Fibroblast of skin of left biceps (primary cell): ENCODE measurements at places on chromosomes 7 and 10.

- no peak for DNase-seq
These were observed 100.5 kb downstream of the GTF2IRD1 start for GRCh38 chr7:74554178-74554577.

DNA sequence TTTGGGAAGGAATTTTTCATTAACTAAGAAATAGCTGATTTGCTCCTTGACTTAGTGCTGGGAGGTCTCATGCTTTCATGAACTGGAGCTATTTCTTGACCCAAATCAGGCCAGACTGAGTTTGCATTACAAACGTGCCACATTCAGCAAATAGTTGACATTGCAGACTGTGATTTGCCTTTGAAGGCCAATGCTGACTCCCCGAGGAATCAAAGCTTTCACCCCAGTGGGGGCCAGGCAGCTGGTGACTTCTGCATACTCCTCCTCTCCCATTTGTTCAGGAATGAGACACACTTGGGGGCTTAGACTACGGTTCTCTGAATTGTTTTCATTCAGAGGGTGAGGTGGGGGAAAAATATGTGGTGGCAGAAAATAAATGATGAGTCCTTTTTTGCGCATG, 111.0 kb upstream of the JAZF1 start:
- no peak for DNase-seq

DNA sequence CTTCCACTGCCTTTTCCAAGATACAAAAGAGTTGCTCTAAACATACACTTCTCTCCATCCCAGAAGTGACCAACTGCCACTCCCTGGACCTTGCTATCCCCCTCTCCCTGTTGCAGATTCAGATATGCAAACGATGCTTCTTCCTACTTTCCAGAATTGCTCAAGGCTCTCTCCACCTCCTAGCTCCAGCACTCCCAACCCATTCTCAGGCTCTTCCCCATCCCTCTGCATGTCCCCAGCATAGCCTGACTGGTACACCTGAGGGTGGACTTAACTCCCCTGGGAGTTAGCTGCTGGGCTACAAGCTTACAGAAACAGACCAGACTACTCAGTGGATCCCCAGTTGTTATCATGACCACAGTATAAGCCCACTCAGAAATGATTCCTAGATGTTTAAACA, 27.6 kb downstream of the MKRN1 start:
- DNase-seq = no peak

- DNase-seq = no peak
These were observed 105.1 kb downstream of the C10orf90 start for GRCh38 chr10:126565441-126565840.

GRCh38 chr10:27716521-27716920, 29.1 kb downstream of the MKX start:
- DNase-seq = peak; percentile 65

GRCh38 chr7:68866200-68866570, 732.1 kb upstream of the AUTS2 start:
- no peak for DNase-seq

DNA sequence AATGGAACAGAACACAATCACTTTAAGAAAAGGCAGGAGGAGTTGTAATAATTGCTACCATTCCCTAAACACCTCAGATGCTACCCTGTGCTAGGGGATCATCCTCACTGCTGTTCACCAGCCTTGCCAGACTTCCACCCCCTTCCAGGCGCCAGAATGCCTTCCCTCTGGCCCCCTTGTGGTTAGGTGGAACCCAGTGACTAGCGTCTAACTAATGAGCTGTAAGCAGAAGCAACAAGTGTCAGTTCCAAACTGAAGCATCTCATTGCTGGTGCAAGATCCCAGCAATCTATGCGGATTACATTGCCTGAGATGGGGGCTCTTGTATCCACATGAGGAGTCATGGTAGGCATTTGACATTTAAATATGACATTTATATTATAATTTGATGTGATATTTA, 86.6 kb downstream of the FRMD4A start:
- no peak for DNase-seq

DNA sequence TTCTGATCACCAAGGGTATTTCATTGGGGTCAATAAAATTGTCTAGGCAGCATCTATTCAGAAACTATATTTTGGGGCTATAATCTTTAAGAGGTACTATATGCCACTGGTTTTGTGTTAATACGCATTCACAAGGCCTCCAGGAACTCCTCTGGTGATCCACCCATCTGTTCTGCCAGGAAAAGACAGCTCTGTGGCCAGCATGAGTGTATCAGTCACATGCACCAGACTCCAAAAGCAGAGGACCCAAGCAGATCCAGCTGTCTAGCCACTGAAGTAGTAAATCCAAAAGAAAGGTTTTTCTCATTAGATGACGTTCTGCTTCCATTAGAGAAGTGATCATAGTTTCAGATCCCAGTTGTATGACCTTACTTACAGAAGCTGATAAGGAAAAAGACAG, 199.6 kb upstream of the CELF2 start:
- no peak for DNase-seq

DNA sequence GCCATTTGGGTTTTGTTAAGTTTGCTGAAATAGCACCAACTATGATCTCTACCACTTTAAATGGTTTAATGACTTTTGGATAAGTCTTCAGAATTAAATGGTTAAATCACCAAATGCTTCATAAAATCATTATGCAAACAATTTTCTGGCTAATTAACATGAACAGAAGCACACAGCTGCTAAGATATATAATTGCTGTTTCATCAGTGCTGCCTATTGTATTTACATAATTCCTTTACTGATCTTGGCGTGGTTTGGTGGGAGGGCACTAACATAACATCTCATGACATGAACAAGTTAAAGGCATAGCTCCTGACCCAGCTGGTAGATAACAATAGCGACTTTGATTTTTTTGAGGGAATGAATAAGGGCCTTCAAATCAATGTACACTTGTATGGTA, 94.1 kb downstream of the FZD1 start:
- no peak for DNase-seq

- no peak for DNase-seq
These were observed 133.4 kb downstream of the JCAD start for GRCh38 chr10:29925771-29926692.

DNA sequence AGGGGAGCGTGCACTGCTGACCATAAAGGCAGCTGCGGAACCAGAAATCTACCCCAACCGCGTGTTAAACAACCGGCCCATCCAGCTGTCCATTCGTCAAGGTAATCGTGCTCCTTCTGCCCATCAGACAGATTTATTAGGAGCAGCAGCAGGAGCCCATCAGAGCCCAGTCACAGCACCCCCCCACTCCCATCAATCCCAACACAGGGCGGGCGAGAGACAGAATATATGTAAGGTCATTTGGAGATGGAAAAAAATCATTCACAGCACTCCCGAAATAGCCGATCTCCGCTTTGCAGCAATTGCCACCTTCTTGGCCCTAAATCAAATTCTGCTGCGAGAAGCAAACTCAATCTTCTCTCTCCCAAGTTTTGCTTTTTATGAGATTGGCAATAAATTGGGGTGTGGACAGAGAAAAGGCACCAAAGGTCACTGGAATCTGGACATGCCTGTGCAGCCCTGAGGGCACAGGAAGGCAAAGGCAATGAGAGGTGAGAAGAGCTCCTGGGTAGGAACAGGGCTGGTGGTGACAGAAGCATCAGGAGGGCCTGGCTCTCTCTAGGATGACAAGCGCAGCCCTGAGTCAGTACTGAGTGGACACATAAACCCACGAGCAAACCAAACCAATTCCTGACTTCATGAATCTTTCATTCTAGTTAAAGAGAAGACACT, 145.0 kb upstream of the ZMIZ1 start:
- DNase-seq = no peak

GRCh38 chr10:5647507-5648240, 18.7 kb downstream of the ASB13 start:
- no peak for DNase-seq

GRCh38 chr7:51817694-51818225, 501.2 kb upstream of the COBL start:
- DNase-seq = no peak

GRCh38 chr7:131673576-131673975, 117.1 kb upstream of the PODXL start:
- no peak for DNase-seq

- DNase-seq = no peak
These were observed 98.0 kb downstream of the NPY start for GRCh38 chr7:24381894-24382505.

- DNase-seq = no peak
These were observed 48.4 kb downstream of the ZCCHC24 start for GRCh38 chr10:79397051-79397450.

DNA sequence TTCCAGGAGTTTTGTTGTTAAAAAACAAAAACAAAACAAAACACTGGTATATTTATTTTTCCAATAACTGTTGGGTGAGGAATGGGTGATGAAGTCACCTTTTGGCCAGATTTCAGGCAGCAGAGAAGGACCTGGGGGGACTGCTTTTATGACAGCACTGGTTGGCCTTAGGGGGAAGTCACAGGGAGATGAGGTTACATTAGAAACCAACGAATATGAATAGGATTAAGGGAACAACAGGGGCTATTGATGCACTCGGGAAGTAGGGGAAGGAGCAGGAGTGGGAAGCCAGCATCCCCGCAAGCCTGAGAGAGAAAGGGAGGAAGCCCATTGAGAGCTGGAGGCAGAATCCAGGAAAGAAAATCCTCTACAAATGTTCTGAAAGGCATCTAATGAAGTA, 958.4 kb downstream of the TYW1 start:
- no peak for DNase-seq

DNA sequence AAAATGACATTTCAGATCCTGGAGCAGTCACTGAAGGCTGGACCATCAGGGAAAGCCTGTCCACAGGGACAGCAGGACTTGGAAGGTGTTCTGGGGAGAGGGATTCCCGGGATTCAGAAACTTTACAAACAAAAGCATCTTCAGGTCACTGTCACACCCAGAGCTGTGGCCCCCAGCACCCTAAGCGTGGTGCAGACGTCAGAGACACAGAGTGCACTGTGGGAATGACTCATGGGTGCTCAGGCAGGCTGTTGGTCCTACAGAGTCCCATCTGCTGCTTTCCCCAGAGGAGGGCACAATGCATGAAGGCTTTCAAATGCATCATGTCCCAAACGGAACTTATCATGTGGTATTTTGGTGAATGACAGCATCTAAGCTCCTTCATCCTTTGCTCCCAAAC, 13.1 kb upstream of the LRMDA start:
- DNase-seq = no peak

DNA sequence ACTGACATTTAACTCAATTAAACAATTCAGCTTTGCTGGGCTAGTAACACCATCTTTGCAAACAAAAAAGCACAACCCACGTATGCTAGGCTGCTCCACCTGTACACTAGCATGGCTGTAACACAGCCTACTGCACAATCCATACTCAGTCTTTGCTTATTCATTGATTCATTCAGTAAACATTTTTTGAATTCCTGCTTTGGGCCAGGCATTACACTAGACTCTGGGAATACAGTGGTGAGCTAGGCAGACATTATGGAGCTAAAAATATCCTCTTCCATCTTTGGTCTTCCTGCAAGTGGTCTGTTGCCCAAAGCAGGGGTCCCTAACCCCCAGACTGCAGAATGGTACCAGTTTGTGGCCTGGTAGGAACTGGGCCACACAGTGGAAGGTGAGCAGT, 9.9 kb downstream of the CNNM1 start:
- no peak for DNase-seq

DNA sequence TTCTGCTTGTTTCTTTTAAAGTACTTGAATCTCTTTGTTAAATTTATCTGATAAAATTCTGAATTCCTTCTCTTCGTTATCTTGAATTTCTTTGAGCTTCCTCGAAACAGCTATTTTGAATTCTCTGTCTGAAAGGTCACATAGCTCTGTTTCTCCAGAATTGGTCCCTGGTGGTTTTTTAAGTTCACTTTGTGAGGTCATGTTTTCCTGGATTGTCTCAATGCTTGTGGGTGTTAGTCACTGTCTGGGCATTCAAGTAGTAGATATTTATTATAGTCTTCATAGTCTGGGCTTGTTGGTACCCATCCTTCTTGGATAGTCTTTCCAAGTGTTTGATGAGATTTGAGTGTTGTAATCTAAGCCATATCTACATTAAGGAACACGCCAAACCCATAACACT, 1060.6 kb downstream of the LRMDA start:
- peak; percentile 64 for DNase-seq

- DNase-seq = no peak
These were observed 117.0 kb downstream of the WNT2 start for GRCh38 chr7:117205873-117206272.

- DNase-seq = no peak
These were observed 71.9 kb downstream of the WIPF3 start for GRCh38 chr7:29878081-29878688.

GRCh38 chr10:36173364-36173763, 531.3 kb upstream of the FZD8 start:
- DNase-seq = no peak

DNA sequence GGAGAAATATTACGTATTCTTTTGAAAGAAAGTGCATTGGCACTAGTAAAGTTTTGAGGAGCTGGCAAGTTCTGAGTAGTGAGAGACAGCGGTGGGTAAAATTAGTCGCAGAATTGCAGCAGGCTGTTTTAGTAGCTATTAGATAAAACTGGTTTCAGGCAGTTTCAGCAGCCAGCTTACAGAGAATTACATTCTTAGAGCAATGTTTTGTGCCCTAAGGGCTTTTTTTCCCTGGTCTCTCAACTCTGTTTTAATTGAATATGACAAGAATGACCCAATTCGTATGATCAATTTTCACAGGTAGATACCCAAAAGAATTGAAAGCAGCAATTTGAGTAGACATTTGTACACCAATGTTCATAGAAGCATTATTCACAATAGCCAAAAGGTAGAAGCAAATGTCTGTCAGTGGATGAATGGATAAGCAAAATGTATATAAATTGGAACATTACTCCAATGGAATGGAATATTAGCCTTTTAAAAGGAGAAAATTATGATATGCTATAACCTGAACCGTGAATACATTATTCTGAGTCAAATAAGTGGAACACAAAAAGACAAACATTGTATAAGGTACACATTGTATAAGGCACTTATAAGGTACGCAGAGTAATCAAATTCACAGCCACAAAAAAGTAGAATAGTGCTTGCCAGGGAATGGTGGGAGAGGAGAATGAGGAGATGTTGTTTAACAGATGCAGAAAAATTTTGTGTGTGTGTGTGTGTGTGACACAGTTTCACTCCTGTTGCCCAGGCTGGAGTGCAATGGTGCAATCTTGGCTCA, 5.2 kb upstream of the KBTBD2 start:
- DNase-seq = no peak

GRCh38 chr10:687583-688311, 1.7 kb downstream of the DIP2C start:
- DNase-seq = no peak

GRCh38 chr10:24494236-24494635, 229.5 kb downstream of the ARHGAP21 start:
- no peak for DNase-seq

GRCh38 chr7:151660141-151660540, 140.4 kb upstream of the RHEB start:
- no peak for DNase-seq

- no peak for DNase-seq
These were observed 149.6 kb upstream of the TCERG1L start for GRCh38 chr10:131461093-131461492.

- DNase-seq = no peak
These were observed 4.8 kb upstream of the VCL start for GRCh38 chr10:73992899-73993788.

- DNase-seq = no peak
These were observed 170.4 kb downstream of the WNT2 start for GRCh38 chr7:117152213-117153007.
